ENCODE measurements at places on chromosomes 4 and X. TPM values are rescaled to one million over a fixed set of nuclear protein-coding genes. Genes with fewer than 3 reads are reported as not detected.

- DNase-seq, result no peak
Observed at GRCh38 chr4:101914761-101915160, 124.2 kb downstream of the BANK1 start.

DNA sequence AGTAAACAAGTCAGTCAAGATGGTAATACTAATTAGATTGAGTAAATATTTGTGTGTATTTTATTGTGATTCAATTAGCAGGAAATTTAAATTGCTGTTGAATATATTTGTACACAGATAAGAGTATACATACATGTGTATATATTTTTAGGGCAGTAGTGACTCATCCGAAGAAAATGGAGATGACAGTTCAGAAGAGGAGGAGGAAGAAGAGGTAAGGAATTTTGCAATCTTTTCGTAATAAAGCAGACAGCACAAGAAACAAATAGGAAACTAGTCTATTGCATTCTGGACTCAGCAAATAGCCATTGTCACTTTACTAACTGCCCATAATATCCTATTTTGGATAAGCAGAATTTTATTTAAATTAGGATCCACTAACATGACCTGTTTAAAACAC, 6.6 kb downstream of the IBSP start:
- no peak for DNase-seq

The GLRA2 gene
- 0.26 TPM for polyA plus RNA-seq

The PLP1 gene
- polyA plus RNA-seq, result 3.5 TPM

The IL13RA1 gene
- 72.0 TPM for polyA plus RNA-seq

Measured in right renal cortex interstitium (tissue), 3 donors.